ENCODE measurements at places on chromosomes 12 and 14. TPM values are rescaled to one million over a fixed set of nuclear protein-coding genes. Genes with fewer than 3 reads are reported as not detected.

The MSI1 gene
- 0.19 TPM for total RNA-seq

The AQP6 gene
- total RNA-seq, result 0.26 TPM

The TAS2R14 gene
- total RNA-seq, result 2.2 TPM

The GLT8D2 gene
- 2.2 TPM for total RNA-seq

The DPF3 gene
- 1.6 TPM for total RNA-seq

The ANKRD13A gene
- total RNA-seq, result 39.2 TPM

The ALG10B gene
- 10.6 TPM for total RNA-seq

The DNAAF2 gene
- total RNA-seq, result 12.9 TPM

The AJUBA gene
- 64.3 TPM for total RNA-seq

The BCL11B gene
- total RNA-seq, result 0.11 TPM

The KRT3 gene
- total RNA-seq, result not detected

The C14orf132 gene
- total RNA-seq, result 0.37 TPM

The CAPS2 gene
- total RNA-seq, result 0.38 TPM

The PTGR2 gene
- 6.4 TPM for total RNA-seq

The TAS2R20 gene
- total RNA-seq, result 0.91 TPM

The TSPAN11 gene
- total RNA-seq, result 2.4 TPM

The TAMALIN gene
- 2.8 TPM for total RNA-seq

The LRFN5 gene
- 0.04 TPM for total RNA-seq

The RAD52 gene
- 14.0 TPM for total RNA-seq

The TMEM132D gene
- 0.05 TPM for total RNA-seq

The MVK gene
- total RNA-seq, result 18.6 TPM

The GLT1D1 gene
- total RNA-seq, result 0.08 TPM

The ZDHHC22 gene
- not detected for total RNA-seq

The FSCB gene
- total RNA-seq, result not detected

The EML1 gene
- 6.8 TPM for total RNA-seq

The OTX2 gene
- total RNA-seq, result not detected

The SNX6 gene
- 40.2 TPM for total RNA-seq

The TAS2R13 gene
- 0.24 TPM for total RNA-seq

The ATL1 gene
- 0.30 TPM for total RNA-seq

The KCNH3 gene
- 2.1 TPM for total RNA-seq

The DNAJC22 gene
- 14.7 TPM for total RNA-seq

The MYRFL gene
- not detected for total RNA-seq

The FOXM1 gene
- 53.8 TPM for total RNA-seq

The SSTR1 gene
- total RNA-seq, result not detected

The C1RL gene
- 13.2 TPM for total RNA-seq

The DTX1 gene
- total RNA-seq, result 3.5 TPM

The CCDC60 gene
- not detected for total RNA-seq

The ESYT1 gene
- 134 TPM for total RNA-seq

The KRT76 gene
- total RNA-seq, result 0.19 TPM

The VWF gene
- total RNA-seq, result 0.15 TPM

The HOXC12 gene
- 2.8 TPM for total RNA-seq

The VPS33A gene
- total RNA-seq, result 20.5 TPM

The DNAI7 gene
- total RNA-seq, result 0.23 TPM

The CLEC9A gene
- total RNA-seq, result not detected

The CD163L1 gene
- total RNA-seq, result 1.1 TPM

The RGS6 gene
- not detected for total RNA-seq

The TSHR gene
- not detected for total RNA-seq

Data from A375 (cell line).